ENCODE measurements at places on chromosomes 2 and 18.

- DNase-seq, result no peak
Observed at GRCh38 chr18:28158083-28158581, 18.8 kb downstream of the CDH2 start.

DNA sequence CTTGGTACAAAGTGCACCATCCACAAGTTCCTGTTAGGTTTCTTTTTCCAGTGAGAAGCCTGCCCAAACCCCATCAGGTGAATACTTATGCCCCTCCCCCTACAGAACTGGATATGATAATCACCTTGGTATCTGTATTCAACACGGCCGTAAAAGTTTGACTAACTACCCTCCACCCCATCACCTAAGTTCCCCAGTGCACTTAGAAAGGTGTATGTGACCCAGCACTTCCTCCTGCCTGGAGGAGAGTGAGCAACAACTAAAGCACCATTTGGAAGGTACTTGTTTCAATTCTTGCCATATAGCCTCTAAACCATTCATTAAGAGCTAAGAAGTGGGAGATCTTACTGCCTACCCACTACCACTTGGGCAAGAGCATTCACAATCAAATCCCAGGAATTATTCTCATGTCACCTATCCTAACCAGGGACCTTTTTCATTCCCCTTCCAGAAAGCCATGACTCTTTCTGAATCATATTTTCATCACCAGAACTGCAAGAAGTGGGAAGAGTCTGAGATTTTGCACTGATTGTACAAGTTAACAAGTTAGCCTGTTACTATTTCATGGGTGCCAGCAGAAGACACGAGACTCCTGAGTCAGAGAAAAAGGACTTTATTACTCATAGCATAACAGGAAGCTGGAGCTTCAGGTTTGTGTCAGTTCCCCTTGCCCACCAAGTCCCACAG lies 53.5 kb upstream of the NDUFV2 start:
- DNase-seq, result no peak

GRCh38 chr2:78734221-78734620 lies 291.3 kb upstream of the REG3G start:
- no peak for DNase-seq

DNA sequence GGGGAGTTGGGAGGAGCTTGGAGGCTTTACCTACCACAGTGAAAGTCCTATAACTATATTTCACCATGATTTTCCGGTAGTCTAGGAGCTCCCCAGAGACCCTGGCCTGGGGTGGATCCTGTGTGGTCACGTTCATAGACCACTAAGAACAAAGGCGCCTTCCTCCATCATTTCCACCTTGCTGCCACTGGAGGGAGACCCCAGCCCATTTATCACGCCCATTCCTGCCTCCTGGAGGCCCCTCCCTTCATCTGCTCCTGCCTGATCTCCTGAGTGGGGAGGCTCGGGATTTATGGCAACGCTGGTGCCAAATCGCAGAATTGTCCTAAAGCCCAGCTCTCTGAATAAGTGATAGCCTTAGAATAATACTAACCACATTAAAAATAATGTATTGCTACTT lies 507.6 kb upstream of the SPHKAP start:
- no peak for DNase-seq

DNA sequence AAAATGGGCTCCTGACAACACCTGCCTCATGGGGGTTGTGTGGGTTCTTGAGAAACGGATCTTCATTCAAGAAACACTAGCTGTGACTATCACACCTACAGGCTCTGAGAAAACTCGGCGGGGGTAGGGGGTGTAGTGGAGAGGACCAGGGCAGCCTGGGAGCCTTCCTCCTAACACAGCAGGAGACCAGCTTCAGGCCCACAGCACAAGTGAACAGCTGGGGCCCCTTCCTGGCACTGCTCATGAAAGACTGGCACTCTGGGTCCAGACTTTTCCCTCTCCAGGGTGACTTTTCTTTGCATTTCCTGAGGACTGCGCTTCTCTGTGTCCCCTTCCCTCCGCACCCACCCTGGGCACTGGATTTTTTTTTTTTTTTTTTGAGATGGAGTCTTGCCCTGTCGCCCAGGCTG lies 7.2 kb upstream of the SEMA4C start:
- DNase-seq, result no peak

DNA sequence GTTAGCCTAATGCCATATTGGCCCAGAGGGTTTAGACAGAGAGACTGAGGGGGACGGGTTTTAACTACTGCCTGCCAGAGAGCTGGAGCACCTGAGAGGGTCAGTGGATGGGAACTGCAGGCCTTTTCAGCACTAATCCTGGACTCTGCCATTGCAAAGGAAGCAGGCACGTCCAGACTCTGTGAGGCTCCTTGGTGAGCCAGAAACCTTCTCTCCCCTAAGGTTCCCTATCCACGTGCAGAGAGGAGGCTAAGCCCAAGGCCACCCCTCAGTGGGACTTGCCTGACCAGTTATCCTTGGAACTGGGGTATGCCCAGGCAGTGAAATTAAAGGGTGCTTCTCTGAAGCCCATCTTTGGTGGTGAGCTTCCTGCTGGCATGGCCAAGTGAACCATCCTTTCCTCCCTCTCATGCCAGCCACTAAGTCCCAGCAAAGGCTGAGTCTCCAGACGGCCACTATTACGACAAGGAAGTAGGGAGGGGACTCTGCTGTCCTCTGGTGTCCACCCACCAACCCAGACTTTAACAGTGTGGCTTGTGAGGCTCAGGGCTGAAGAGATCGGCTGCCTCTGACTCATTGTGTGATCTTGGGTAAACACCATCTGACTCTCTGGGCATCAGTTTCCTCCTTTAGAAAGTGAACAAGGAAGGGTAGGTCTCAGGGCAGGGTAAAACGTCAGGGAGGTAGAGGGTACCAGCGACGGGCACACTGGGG lies 3.9 kb upstream of the MLPH start:
- DNase-seq, result peak; percentile 42

Measured in left forelimb (tissue), 1 donor.